NCI-H1105 treated with DMSO at 0.1 percent for 48 hours (cell line): ENCODE measurements at places on chromosomes 3 and 15.

- DNase-seq = no peak
Measured at GRCh38 chr15:75738014-75738646, 25.5 kb upstream of the CSPG4 start.

GRCh38 chr3:156742401-156742800, 68.0 kb downstream of the TIPARP start:
- peak; percentile 40 for DNase-seq

- DNase-seq = peak; percentile 82
Measured at GRCh38 chr15:56886932-56887781, 31.3 kb upstream of the TCF12 start.

GRCh38 chr15:96361309-96362010, 31.0 kb downstream of the NR2F2 start:
- DNase-seq = no peak
